ENCODE measurements at places on chromosomes 11 and 22.

DNA sequence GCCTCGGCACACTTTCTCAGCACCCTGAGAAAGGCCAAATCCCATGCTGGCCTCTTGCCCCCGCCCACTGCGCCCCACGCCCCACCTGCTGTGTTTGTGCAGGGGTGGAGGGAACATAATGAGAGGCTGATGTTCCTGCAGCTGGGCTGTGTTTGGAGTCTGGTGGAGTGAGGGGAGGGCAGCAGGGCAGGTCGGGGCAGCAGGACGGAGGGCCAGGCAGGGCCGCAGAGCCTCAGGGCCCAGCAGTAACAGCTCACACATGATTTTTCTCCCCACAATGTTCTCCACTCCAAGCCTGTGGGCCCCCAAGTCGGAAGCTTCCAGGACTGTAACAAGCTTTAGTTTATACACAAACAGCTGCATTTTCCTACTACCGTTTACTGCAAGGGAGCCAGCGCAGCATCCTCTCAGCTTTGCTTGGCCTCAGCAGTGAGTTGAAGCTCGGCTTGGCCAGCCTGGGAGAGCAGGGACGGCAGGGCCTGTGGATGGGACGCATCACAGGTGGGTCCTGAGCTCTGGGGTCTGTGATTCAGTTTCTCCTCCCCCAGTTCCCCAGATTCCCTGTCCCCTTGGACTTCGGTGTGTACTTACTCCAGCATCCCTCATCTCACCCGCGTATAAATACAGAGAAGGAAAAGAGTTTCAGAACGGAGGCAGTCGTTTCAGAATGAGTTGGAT is 51.0 kb downstream of the RPUSD4 start:
- no peak for DNase-seq

GRCh38 chr11:34358258-34358727 is 483 bp upstream of the ABTB2 start:
- peak; percentile 79 for DNase-seq

GRCh38 chr22:32380991-32381390 is 23.3 kb downstream of the RFPL3 start:
- peak; percentile 2 for DNase-seq

- no peak for DNase-seq
These were observed 113.5 kb downstream of the ARHGAP20 start for GRCh38 chr11:110598725-110599124.

DNA sequence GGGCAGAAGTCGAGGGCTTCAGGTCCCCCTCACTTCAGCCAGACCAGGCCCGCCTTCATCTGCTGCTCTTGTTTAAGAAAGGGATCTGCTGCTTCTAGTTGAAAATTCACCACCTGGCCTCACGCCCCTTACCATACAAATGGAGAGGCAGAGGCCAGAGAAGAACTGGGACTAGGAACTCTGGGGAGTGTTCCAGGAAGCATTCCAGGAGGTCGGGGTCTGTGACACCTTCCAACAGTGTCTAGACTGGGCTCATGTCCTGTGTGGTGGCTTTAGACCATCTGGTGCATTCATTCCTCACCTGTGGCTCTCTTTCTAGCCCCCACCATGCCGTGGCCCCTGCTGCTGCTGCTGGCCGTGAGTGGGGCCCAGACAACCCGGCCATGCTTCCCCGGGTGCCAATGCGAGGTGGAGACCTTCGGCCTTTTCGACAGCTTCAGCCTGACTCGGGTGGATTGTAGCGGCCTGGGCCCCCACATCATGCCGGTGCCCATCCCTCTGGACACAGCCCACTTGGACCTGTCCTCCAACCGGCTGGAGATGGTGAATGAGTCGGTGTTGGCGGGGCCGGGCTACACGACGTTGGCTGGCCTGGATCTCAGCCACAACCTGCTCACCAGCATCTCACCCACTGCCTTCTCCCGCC is 12.3 kb downstream of the TSKU start:
- DNase-seq: no peak

DNA sequence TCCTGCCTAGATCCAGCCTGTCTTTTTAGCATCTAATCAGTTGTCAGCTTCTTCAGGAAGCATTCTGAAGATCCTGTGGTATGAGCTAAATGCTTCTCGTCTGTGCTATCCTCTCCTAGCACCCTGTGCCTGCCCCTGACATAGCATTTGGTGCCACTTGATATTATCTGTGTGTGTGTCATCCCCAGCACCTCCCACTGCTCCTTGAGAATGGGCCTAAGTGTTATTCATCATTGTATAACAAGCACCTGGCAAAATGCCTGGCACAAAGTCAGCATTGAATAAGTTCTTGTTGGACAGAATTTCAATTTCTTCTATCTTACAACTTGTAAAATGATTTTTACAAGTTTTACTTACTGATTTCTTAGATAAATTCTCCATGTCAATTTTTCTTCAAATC is 28.1 kb upstream of the OLFML1 start:
- DNase-seq: no peak

- peak; percentile 48 for DNase-seq
These were observed 22.8 kb downstream of the TEAD1 start for GRCh38 chr11:12696911-12697581.

DNA sequence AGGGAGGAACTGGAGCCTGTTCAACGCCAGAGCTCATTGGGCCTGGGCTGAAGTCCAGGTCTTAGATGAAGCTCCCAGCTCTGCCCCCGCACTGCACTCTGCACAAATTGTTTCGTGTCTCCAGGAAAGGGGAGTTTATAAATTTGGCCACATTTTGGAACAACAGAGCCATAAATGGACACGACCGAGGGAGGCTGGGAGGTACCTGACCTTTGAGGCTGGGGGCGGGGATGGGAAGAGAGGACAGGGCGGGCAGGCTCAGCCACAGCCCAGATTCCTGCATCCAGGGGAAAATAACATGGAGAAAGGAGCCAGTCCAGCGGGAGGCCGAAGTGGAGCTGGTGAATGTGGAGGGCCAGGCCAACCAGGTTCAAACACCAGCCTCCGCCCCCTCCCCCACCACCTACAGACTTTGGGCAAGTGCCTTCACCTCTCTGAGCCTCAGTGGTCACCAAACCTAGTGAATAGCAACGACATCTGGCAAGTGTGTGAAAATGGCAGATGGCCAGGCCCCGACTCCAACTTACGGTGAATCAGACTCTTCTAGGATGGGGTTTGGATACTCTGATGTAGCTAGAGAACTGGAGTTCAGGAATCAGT is 36.8 kb upstream of the SMTN start:
- no peak for DNase-seq

DNA sequence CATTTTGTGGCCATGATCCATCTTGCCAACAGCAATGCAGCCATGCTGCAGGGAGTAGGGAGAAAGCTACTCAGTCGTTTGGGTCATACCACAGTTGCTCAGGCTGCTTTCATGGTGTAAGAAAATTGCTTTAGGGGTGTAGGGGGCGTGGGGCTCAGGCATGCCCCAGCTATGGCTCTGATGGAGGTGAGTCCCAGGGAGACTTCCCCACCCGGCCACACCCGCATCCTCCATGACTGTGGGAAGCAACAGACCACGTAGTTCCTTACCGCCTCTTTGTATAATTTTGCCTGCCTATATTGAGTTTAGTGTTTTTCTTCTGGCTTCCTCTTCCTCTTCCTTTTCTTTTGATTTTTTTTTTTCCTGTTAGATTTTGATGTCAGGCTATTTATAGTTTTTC is 58.8 kb downstream of the SPECC1L start:
- DNase-seq: no peak

GRCh38 chr11:60005360-60005759 is 11.6 kb upstream of the OOSP4B start:
- no peak for DNase-seq

- no peak for DNase-seq
These were observed 7.1 kb downstream of the SLC1A2 start for GRCh38 chr11:35412285-35412684.

DNA sequence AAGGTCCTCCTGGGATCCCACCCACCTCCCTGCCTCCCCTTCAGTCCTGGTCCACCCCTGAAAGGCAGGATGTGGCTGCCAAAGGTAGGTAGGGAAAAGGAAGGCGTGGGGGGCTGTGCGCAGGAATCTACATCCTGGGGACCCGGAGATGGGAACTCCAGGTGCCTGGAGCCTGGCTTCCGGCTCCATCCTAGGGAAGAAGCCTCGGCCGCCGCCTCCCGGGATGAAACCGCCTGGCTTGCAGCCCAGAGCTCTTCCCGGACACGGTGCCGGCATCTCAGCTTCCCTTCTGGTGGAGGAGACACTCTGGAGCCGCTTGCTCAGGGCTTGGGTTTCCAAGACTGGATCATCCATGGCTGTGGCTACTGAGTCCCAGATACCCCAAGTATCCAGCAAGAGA is 33.3 kb upstream of the PDGFB start:
- peak; percentile 30 for DNase-seq

- no peak for DNase-seq
These were observed 205.1 kb downstream of the SNX19 start for GRCh38 chr11:130711193-130711592.

DNA sequence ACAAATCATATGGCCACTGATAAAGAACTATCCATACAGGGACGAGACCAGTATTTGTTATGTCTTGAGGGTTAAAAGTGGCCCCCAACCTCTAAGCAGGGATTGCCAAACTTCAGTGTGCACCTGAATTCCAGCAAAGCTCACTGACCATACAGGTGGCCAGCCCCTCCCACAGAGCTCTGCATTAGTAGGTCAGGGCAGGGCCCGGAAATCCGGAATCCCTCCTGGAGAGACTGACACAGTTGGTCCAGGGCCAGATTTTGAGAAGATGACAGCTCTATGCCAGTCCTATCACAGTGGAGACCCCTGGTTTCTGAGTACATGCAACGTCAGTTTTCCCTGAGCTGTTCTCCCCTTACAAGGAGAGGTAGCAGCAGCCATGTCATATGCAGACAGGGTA is 20.8 kb downstream of the VPS37C start:
- no peak for DNase-seq

GRCh38 chr11:30225642-30226041 is 5.2 kb upstream of the FSHB start:
- DNase-seq: no peak

All from NCI-H2029 treated with DMSO at 0.1 percent for 48 hours (cell line).